CD8-positive, alpha-beta T cell (primary cell): ENCODE measurements at places on chromosomes 7 and 10. TPM values are rescaled to one million over a fixed set of nuclear protein-coding genes. Genes with fewer than 3 reads are reported as not detected.

The NOS3 gene
- total RNA-seq = 1.1 TPM

DNA sequence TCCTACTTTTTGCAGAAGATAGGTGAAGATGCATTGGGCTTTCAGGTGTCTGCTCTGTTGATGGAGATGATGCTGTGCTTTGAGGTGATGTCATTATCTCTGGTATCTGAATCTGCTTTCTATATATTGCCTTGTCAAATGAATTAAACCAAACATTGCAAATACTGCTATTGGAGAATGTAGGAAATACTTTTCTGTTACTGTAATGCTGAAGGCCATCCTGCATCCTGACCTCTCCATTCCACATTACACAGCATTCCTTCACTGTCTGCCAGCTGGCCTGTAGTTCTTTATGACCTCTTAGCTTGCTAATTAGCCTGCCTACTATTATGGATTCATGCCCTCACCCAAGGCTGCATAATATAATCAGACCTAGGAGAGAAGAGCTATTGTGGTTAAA, 73.2 kb downstream of the VCL start:
- DNase-seq = no peak

DNA sequence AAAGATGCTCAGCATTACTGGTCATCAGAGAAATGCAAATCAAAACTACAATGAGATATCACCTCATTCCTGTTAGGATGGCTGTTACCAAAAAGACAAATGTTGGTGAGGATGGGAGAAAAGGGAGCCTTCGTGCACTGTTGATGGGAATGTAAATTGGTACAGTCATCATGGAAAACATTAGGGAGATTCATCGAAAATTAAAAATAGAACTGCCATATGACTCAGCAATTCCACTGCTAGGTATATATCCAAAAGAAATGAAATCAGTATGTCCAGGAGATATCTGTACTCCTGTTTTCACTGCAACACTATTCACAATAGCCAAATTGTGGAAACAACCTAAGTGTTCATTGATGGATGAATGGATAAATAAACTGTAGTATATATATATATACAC, 228.1 kb downstream of the ACTR3B start:
- no peak for DNase-seq

DNA sequence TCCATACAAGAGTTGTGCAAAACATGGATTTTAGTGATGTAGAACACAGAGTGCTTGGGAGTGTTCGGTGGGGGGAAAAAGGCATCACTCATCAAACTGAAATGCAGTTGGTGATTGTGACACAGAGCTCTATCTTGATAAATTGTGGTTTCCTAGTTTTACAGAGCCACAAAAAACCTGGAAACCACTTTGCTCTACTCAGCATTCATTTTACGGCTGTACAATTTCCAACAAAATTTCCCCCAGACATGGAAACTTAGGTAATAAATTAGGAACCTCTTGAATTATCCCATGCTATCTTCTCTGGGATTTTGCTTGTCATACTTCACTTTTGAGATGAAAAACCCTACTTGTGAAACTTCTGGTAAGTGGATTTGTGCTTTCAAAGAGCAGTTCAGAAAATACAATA, 614.9 kb upstream of the FZD8 start:
- no peak for DNase-seq

The FGF8 gene
- total RNA-seq = not detected

GRCh38 chr7:41652267-41652666, 50.6 kb downstream of the INHBA start:
- no peak for DNase-seq

The CXCL12 gene
- total RNA-seq = not detected

DNA sequence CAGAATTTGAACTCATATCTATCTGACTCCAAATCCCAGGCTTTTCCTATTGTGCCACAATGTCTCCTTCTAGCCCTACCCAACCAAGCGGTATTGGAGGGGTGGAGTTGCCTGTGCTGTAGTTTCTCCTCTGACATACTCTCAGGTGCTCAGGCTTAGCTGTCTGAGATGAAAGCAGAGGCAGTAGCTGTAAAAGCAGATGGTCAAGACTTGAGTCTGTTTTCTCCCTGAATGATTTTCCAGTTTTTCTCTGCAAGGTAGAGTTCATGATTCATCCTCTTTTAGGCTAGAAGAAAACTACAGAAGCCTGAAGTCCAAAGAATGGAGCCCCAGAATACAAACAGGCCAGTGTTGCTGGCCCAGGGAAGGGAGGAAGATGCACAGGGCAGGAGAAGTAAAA, 130.0 kb downstream of the PDE1C start:
- no peak for DNase-seq

GRCh38 chr7:112263519-112263918, 57.0 kb downstream of the ZNF277 start:
- DNase-seq = no peak

The GHRHR gene
- total RNA-seq = not detected

GRCh38 chr7:55733241-55734140, 129.1 kb downstream of the SEPTIN14 start:
- DNase-seq = no peak

The SKIDA1 gene
- not detected for total RNA-seq

The ANKRD30A gene
- not detected for total RNA-seq

GRCh38 chr10:116038259-116038658, 234.7 kb downstream of the GFRA1 start:
- no peak for DNase-seq

The KCP gene
- total RNA-seq = 0.19 TPM

DNA sequence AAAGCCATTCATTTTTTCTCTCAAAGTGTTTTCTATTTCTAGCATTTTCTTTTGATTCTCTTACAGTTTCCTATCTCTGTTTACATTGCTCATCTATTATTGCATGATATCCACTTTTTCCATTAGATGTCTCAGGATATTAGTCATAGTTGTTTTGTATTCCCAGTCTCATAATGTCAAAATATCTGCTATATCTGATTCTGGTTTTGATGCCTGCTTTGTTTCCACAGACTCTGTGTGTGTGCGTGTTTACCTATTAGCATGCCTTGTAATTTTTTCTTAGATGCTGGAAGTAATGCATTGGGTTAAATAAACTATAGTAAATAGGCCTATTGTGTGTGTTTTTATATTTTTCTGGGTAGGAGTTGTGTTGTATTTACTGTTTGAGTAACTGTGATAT, 1126.3 kb downstream of the SORCS1 start:
- no peak for DNase-seq

DNA sequence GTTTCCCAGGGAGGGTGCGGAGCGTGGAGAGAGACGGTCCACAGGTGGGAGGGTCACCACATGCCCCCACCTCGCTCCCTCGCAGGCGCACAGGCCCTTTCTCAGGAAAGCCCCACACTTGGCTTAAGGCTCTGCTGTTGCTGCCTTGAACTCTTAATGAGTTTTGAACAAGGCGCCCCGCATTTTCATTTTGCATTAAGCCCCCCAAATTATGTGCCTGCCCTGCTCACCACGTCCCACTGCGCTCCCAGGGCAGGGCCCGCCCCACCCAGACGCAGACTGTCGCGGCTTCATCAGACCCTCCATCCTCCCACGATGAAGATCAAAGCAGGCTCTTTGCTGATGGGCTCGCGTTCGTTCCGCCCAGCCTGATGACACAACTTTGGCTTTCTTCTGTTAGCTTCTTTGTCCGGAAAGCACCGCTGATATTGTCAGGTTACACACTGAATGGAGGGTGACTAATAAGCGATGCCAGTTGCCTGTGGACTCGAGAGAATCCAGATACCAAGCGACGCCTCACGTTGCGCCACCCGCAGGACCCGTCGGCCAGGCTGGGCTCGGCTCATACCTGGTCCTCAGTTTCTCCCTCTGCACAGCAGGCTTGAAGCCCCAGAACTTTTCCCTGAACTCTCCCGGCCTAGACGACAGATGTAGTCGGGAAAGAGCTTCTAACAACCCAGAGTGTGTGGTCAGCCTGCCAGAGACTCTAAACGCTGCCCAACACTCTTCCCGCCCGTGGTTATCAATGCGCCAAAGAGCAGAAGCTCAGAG, 9.5 kb downstream of the CALML3 start:
- DNase-seq = no peak

DNA sequence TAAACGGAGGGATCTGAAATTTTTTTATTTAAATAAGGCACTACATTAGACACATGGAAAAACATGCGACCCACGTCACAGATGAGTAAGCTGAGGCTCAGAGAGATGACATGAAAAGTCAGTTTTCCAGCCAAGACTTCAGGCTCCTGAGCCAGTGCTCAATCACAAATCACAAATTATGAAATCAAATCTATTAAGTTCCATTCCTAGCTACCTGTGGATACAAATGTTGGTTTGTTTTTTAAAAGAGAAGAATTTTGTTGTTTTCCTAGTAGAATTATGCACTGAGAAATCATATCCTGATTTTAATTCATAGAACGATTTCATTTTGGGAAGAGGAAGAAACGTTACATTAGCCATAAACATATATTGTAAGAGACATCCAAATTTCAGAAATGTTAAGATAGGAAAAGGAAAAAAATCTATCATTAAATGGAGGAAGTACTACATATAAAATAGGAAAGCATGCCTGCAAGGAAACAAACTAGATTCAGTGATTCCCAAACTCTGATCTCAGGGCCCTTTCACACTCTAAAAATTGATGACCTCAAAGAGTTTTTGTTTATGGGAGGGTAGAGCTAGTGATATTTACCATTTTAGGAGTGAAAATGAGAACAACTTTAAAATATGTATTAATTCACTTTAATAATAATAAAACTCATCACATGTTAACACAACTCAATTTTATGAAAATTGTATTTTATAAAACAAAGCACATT, 340.4 kb downstream of the PARD3 start:
- no peak for DNase-seq

DNA sequence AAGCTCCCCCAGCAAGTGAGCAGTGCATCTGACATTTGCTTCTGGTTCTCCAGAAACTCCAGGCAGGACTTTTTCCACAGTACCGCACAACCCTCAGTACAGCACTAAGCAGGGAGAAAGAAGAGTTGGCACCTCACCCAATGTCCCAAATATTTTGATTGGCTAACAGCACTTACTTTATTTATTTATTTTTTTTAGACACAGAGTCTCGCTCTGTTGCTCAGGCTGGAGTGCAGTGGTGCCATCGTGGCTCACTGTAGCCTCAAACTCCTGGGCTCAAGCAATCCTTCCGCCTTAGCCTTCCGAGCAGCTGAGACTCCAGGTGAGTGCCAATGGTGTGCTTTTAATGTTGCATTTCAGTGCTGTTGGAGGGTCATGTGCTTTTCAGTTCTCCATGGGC, 200.3 kb upstream of the ZMIZ1 start:
- no peak for DNase-seq

The VSTM4 gene
- total RNA-seq = not detected

DNA sequence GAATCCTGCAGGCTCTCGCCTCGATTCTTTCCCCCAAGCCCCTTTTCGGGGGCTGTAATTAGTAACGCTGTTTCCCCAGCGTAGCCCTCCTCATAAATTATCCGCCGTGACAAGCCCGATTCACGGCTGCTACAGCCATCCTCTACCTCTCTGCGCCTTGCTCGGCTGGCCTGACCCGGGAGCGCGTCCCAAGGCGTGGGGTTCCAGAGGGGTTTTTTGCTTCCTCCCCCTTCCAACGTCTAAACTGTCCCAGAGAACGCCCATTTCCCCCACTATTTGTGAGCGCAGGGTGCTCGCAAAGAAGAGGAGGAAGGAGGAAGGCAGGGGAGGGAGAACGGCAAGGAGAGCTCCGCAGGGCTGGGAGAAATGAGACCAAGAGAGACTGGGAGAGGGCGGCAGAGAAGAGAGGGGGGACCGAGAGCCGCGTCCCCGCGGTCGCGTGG, 880 bp downstream of the HOXA5 start:
- no peak for DNase-seq

The STK31 gene
- total RNA-seq = 0.44 TPM

DNA sequence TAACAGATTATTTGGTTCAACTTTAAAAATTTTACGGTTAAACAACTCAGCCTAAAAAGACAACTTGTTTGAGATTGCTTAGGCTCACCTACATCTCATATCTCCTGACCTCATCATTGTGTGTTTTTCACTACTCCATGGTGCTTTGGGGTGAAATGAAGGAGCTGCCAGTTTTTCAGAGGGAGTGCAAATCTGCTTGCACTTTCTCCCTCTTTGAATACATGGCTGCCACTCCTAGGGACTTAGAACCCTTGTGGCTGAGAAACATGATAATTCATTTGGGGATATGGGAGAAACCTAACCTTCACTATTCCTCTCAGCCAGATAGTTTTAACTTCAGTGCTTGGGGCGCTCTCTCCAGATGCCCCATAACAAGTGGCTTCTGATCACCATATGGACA, 2.7 kb downstream of the CCSER2 start:
- DNase-seq = no peak

The COA1 gene
- 95.8 TPM for total RNA-seq

The PPA1 gene
- total RNA-seq = 79.9 TPM

DNA sequence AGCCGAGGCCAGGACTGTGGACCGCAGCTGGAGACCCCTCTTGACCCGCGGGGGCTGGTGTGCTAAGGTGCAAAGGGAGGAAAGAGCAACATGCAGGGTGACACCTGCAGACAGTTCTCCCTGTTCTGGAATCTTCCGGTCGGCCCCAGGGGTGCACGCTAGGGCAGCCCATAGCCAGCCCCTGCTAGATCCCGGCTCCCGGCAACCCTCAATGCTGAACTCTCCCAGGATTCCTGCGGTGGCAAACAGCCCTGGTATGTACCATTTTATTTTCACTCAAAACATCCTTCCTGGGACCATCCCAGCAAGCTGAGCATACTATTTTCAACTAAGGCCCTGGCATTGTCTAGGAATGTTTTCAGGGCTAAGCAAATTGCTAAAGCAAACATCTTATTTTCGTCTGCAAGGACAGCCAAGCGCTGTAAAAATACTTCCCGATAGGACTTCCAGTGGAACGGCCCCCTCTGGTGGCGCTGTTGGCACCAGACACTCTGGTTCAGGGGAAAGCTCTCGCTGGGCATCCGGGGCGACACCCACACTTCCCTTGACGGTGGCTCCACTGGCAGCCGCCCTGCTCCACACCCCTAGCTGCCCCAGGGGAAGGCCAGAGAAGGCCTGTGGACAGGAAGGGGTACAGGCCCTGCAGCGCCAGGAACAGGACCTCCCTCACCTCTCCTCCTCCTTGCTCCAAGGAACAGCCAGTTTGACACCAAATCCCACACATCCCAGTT, 99.4 kb downstream of the CTBP2 start:
- peak; percentile 19 for DNase-seq

The KIAA1549 gene
- 0.06 TPM for total RNA-seq

- DNase-seq = no peak
Observed at GRCh38 chr7:67423065-67423464, 426.4 kb downstream of the TYW1 start.

- no peak for DNase-seq
Observed at GRCh38 chr7:151920488-151920887, 35.8 kb upstream of the GALNTL5 start.

- DNase-seq = no peak
Observed at GRCh38 chr10:10778959-10779358, 238.7 kb upstream of the CELF2 start.

- no peak for DNase-seq
Observed at GRCh38 chr7:80154656-80155333, 20.2 kb downstream of the GNAI1 start.
